ENCODE measurements at places on chromosomes 12 and 14. TPM values are rescaled to one million over a fixed set of nuclear protein-coding genes. Genes with fewer than 3 reads are reported as not detected.

KLRG1 gene
- total RNA-seq: not detected

- DNase-seq: peak; percentile 64
Observed at GRCh38 chr12:130127532-130127911, 34.7 kb upstream of the FZD10 start.

TAS2R42 gene
- total RNA-seq: not detected

- DNase-seq: no peak
Observed at GRCh38 chr12:108117163-108117849, 11.8 kb upstream of the WSCD2 start.

GRCh38 chr12:1660304-1661187 is 30.3 kb upstream of the ADIPOR2 start:
- peak; percentile 96 for DNase-seq

GRCh38 chr12:116210762-116211161 is 66.7 kb downstream of the MED13L start:
- no peak for DNase-seq

All from stomach (tissue), 19 donors.